HEK293T (cell line): ENCODE measurements at places on chromosomes 12 and 14.

GRCh38 chr12:101490286-101490920 lies 15.3 kb downstream of the SPIC start:
- DNase-seq: peak; percentile 64

GRCh38 chr12:34379142-34379541 lies 356.8 kb downstream of the ALG10 start:
- DNase-seq: no peak

GRCh38 chr12:80805106-80805505 lies 88.4 kb downstream of the MYF5 start:
- no peak for DNase-seq

DNA sequence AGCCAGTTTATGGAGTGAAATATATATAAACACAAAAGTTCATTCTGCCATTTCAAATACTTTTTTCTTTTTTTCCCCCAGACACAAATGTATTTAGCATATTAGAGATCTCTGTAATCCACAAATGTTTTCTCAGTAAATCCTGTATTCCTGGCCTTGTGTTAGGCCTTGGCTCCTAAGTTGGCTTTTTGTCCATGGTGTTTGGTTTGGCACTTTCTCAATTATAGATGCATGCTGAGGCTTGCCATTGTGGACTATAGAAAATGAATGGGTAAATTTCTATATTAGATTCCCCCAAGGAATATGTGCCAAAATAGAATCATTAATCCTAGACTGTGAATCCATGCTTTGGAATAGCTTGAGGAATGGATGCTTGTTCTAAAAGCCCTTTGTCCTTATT lies 17.0 kb downstream of the RIC8B start:
- DNase-seq: no peak

DNA sequence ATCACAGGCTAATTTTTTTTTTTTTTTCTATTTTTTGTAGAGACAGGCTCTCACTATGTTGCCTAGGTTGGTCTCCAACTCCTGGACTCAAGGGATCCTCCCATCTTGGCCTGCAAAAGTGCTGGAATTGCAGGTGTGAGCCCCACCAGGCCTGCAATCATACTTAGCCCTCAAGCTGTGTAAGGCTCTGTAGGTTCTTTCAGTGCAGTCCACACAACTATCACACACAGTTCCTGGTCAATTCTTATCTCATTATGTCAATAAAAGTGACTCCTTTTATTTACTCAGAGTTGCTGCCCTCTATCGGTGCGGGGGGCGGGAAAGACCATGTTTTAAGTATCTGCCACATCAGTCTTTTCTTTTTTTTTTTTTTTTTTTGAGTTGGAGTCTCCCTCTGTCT lies 29.0 kb downstream of the SLC2A3 start:
- peak; percentile 63 for DNase-seq

DNA sequence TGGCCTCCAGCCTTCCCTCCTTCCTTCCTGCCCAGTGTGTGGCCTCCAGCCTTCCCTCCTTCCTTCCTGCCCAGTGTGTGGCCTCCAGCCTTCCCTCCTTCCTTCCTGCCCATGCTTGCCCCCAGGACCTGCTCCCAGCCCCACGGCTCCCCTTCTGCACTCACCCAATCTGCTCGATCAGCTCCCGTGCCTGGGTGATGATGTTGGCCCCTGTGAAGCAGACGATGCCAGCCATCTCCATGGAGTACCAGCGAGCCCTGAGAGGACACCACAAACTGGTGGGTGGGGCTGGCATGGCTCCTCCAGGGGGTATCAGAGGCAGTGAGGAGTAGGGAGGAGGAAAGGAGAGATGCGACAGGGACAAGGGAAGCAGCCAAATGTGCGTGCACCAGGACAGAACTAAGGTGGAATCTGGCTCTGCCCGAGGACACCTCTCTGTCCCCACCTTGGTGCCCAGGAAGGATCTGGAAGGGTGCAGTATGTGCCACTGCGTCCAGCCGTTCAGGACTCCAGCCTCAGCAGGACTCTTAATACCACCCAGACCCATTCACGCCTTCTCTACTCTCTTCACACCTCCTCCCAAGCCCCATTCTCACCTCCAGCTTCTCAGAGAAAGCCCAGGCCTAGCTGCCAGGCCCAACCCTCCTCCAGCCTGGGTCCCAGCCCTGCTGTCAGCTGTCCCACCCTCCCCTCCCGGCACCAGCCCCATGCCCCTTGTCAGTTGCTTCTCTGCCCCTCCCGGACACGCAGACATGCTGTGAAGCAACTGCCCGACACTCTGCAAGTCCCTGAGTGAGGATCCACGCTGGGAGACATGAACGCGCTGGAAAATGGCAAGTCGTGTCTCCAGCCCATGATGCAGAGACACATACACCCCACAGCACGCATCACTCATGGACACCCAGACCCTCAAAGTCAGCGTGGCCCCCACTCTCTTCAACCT lies 22.7 kb downstream of the POLE start:
- DNase-seq: no peak

DNA sequence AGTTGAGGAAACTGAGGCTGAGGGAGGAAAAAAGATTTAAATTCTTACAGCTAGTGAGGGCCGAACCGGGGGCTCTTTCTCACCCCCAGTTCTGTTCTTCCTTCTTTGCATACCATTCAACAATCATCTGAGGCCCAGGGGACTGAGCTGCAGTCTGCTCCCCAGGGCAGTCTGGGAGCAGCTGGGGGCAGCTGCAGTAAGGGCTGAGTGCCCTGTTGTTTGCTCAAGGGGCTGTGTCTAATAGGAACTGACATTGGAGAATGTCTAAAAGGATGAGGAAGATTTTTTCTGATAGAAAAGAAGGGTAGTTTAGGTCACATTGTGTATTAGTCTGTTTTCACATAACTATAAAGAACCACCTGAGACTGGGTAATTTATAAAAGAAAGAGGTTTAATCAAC lies 42.2 kb downstream of the SLC17A8 start:
- no peak for DNase-seq

DNA sequence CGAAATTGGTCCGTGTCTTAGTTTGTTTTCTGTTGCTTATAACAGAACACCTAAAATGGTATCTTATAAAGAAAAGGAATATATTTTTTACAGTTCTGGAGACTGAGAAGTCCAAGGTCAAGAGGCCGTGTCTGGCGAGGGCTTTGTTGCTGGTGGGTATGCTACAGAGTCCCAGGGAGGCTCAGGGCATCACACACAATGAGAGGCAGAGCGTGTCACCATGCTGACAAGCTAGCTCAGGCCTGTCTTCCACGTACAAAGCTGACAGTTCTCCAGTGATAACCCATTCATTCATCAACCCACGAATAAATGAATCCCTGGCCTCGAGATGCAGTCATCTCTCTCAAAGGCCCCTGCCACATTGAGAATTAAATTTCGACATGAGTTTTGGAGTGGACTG lies 56.7 kb upstream of the AEBP2 start:
- no peak for DNase-seq

GRCh38 chr12:27515671-27516070 lies 8.3 kb upstream of the PPFIBP1 start:
- no peak for DNase-seq

- peak; percentile 68 for DNase-seq
Observed at GRCh38 chr14:61321385-61322010, at the start of gene PRKCH. Gene PRKCH (plus strand): TSS chr14:61321579. CDS start chr14:61322102, 523 bp downstream.

GRCh38 chr14:100691395-100692056 lies 35.2 kb upstream of the DLK1 start:
- DNase-seq: no peak

DNA sequence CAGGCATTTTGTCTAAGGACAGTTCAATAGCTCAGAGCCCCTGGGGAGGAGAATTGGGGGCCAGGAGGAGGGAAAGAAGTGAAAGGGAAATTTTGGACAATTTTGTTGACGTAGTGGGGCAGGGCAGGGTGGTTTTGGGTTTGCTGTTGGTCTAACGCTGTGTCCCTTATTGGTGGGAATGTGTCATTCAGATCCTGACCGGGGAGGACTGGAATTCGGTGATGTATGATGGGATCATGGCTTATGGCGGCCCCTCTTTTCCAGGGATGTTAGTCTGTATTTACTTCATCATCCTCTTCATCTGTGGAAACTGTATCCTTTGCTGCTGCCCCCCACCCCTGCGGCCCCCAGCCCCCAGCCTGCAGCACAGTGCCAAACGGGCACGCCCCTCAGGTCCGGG lies 212.1 kb upstream of the FKBP4 start:
- no peak for DNase-seq
